ENCODE measurements at places on chromosomes 3 and 15. TPM values are rescaled to one million over a fixed set of nuclear protein-coding genes. Genes with fewer than 3 reads are reported as not detected.

DNA sequence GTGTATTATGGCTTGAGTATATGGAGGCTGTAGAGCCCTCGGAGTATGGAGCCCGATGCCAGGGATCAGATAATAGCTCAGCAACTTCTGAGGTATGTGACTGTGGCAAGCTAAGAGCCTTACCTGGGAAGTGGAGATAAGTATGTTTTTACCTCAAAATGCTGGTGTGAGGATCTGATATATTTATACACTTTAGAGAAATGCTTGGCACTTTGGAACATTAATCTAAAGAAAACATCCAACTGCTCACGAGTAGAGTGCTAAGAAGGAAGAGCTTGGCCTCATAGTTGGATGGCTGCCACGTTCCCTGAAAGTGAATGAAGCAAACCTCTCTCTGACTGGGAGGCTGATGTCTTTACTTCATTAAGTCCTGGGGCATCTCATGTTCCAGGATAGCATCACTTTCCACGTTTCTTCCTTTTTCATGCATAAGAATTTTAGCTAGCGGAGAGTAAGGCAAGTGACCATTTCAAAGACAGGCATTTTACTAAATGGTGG lies 58.9 kb upstream of the GOLGA8J start:
- DNase-seq = no peak

DNA sequence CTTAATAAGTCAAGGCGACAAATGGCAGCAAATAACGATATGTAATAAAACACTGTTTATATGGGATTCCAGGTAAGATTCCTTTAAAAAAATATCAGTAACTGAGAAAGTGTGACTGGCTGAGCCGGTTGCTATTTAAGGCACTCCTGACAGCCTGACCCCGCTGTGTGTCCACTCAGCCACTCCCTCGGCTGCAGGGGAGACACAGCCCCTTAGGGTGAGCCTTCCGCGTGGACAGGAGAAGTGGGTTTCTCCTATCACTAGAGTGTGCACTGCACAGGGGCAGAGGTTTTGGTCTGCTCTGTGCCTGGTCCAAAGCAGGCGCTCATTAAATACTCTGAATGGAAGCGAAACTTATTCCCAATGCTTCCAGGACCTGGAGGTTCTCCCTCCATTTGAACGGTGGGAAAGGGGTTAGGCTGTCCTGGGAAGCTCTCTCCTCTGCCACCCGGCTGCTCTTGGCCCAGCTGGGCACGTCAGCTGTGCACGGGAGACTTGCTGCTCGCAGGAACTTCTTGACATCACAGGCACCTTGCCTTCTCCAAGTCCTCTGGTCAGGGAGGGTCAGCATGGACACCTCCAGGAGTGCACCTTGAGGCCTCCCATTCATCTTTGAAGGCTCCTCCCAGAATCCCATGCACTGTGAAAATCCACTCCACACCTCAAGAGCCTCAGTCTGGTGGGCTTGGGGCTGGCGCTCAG lies 43.3 kb upstream of the SLCO2A1 start:
- DNase-seq = no peak

- no peak for DNase-seq
Measured at GRCh38 chr15:90820481-90820880, 47.9 kb upstream of the FURIN start.

- no peak for DNase-seq
Measured at GRCh38 chr15:79834495-79834894, 62.3 kb downstream of the MTHFS start.

DNA sequence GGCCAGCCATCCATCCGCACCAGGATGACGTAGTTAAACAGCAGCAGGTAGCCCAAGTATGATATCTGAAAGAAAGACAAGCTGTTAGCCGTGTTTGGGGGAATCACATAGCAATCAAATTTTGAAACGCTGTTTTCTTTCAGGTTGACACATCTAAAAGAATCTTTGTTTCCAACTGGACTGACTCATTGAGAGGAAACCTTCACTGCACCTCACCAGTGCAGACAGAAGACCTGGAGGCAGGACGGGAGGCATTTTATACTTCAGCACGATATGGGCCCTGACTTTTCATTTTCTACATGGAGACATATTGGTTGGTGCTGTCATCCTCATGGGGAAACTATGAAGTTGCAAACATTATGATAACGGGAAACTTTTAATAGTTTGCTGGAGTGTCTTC lies 44.2 kb upstream of the MTMR10 start:
- no peak for DNase-seq

GRCh38 chr3:70646635-70647034 lies 334.2 kb upstream of the MDFIC2 start:
- DNase-seq = no peak

DNA sequence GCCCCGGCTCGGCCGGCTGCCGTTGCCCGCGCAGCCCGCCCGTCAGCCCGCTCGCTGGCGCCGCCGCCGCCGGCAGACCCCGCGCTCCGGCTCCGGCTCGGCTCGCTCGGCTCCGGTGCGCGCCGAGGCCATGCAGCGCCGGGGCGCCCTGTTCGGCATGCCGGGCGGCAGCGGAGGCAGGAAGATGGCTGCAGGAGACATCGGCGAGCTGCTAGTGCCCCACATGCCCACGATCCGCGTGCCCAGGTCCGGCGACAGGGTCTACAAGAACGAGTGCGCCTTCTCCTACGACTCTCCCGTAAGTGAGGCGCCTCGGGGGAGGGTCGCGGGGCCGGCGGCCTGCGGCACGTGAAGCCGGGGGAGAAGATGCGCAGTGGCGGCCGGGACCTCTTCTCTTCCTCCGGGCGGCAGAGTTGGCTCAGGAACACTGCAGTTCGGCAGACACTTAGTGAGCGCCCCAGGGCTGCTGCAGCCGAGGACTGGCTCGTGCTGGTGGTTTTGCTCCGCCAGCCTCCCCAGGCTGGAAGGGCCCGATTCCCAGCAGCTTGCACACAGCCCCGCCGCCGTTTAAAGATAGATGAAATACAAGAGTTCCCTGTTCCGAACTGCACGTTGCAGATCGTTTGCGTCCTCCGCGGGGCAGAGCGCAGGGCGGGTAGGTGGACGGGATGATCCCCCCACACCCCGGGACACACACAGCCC lies 407 bp downstream of the USP13 start:
- peak; percentile 79 for DNase-seq

GRCh38 chr3:135083756-135084155 lies 288.7 kb downstream of the EPHB1 start:
- DNase-seq = no peak

DNA sequence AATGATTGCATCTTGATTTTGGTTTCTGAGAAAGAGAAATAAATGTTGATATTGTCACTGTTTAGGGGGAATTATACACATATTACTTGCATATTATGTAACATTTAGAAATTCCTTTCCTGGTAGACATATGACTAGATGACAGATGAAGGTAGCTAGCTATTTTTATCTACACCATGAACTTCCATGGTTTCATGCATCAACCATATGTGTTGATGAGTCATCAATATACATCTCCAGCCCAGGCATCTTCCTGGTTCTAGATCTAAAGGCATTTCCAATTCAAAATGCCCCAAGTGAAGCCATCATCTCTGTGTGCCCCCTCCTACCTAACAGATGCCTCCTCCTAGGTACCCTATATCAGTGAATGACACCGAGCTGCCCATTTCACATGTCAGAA lies 9.5 kb upstream of the ADAMTSL3 start:
- no peak for DNase-seq

GRCh38 chr3:54830658-54831057 lies 97.2 kb downstream of the LRTM1 start:
- no peak for DNase-seq

- peak; percentile 40 for DNase-seq
Measured at GRCh38 chr3:119497820-119498185, 544 bp upstream of the TIMMDC1 start.

DNA sequence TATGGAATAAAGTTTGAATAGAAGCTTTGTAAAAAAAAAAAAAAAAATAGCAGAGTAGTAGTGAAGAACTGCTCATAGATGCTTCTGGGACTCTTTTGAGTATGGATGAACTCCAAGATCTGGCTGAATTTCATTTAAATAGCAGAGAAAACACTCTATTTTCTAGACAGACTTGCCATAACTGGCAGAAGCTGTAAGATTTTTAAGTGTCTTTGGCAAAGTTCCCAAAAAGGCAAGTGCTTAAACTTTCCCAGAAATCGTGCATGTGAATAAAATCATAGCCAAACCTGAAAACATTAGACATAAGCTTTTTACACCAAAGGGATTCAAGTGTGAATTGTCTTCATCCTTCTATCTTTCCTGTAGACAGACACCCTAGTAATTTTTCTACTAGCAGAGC lies 110.3 kb upstream of the MITF start:
- no peak for DNase-seq

DNA sequence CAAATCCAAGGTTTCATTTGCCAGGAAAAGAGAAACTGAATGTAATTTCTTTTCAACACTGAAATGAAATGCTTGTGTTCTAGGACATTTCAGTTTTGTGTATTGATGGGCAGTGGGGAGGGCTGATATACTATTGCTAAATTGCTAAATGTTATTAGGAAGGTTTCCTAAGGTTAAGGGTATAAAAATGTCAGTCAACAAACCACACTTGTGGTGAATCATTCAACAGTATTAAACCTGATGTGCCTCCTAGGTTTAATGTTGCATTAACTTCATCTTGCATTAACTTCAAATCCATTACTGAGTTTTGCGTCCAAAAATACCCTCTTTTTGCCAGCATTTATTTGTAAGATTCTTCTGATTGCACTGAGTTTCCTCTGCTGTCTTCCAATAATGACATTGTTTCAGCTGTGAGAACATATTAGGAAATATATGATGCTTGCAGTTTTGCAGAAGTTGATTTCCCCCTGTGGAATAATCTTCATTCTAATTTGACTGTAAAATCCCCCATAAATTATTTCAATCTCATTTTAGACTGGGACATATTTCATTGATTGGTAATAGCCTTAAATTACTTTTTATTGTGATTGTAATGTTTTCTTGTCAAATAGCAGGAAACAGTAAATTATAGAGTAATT lies 758.3 kb downstream of the GBE1 start:
- DNase-seq = no peak

DNA sequence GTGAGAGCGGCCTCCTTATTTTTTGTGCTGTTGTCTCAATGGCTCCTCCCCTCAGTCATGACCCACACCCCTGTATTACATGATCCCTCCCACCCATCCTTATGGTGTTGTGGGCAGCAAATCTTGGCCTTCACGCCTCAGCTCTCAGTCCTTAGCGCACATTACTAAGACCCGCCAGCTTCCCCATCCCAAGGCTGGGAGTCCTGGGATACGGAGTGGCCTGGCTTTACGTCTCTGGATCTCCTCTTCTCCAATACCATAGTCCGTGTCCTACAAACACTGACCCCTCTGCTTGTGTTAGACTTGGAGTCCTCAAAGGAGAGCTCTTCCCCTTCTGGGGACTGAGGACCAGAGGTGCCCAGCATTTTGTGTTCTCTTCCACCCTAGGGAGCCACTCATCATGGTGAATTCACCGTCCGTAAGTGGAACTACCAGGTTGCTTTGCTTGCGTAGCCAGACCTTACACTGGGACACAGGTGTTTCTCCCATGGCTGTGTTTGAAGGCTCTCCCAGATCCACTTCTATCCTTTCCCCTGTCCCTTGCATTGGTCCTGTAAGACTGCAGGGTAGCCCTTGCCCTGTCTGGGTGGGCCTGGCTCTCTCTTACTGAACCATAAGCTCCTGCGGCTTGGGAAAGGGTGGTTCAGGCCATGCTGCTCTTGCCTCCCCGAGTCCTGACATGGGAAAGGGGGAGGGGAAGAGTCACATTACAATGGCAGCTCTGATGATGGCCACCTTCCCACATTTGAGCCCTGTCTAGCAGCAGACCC lies 13.6 kb downstream of the GRM2 start:
- no peak for DNase-seq

- no peak for DNase-seq
Measured at GRCh38 chr3:138673641-138674530, 65.3 kb downstream of the FAIM start.

GRCh38 chr15:39331584-39331983 lies 249.3 kb upstream of the THBS1 start:
- no peak for DNase-seq

- DNase-seq = no peak
Measured at GRCh38 chr15:62958528-62959363, 83.8 kb upstream of the TPM1 start.

GRCh38 chr3:197417441-197417840 lies 119.0 kb upstream of the DLG1 start:
- no peak for DNase-seq

Gene SATB1
- total RNA-seq = 121 TPM

Gene ZKSCAN7
- 1.2 TPM for total RNA-seq

Gene FOXB1
- 4.0 TPM for total RNA-seq

Gene HRG
- total RNA-seq = not detected

Gene TFDP2
- total RNA-seq = 26.5 TPM

Gene EPHB3
- total RNA-seq = not detected

Gene WDR93
- total RNA-seq = not detected

Gene CYP1A2
- total RNA-seq = not detected

Gene WDR73
- 19.6 TPM for total RNA-seq
